Stimulated activated CD4-positive, alpha-beta T cell treated with anti-CD3 and anti-CD28 coated beads, TNF-alpha, amount 100 ng/mL, for 4 hours (primary cell): ENCODE measurements at places on chromosomes 2 and 18.
A peak's percentile ranks its signal among the peaks of the same experiment; 100 is the strongest.

- peak; percentile 64 for DNase-seq
These were observed 12.4 kb upstream of the GMCL1 start for GRCh38 chr2:69816923-69817542.

- no peak for DNase-seq
These were observed 28.1 kb upstream of the SCYGR2 start for GRCh38 chr2:227570615-227571014.

DNA sequence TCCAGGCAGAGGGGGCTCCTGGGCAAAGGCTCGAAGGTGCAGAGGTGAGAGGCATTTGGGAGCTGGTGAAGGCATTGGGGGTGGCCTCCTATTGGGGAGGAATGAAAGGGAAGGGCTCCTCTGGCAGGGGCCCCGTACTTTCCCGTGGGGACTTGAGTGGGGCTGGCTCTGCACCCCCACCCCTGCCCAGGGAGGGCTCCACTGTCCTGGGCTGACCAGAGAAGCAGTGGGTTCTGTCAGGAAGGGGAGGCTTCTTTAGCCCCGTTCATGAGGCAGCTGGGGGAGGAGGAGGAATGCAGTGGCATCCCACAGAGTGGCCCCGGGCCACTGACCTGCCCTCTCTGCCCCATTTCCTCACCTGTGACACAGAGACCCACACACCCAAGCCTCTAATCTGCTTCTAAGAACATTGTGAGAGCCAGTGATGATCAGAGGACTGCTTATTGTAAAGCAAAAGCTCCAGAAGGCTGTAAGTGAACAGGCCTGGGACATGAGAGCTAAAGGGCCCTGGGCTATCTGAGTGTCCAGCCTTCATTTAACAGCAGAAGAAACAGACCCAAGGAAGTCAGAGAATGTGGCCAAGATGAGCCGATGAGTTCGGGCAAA lies 38.6 kb upstream of the GPAT2 start:
- DNase-seq: no peak

DNA sequence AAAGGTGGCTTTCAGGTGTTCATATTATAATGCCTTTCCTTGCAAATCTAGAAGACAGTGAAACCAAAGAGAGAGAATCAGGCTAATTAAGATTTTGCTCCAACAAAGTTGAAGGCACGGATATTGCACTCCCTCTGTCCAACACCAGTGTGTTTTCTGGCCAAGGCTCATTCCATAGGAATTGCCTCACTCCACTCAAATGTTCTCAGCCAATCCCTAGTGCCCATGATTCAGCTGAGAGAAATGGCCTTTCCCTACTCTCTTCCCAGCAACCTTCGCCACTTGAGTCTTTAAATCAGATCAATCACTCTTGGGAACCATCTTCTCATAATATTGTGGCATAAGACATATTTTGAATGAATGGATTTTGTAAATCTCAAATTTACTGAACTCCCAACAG lies 768.2 kb upstream of the ACVR2A start:
- no peak for DNase-seq
